PC-9 (cell line): ENCODE measurements at places on chromosomes 1 and 21. TPM values are rescaled to one million over a fixed set of nuclear protein-coding genes. Genes with fewer than 3 reads are reported as not detected.

Gene SLAMF6
- total RNA-seq, result not detected in 2 replicates

GRCh38 chr21:37358397-37358796 lies 8.2 kb upstream of the DYRK1A start:
- DNase-seq, result no peak

DNA sequence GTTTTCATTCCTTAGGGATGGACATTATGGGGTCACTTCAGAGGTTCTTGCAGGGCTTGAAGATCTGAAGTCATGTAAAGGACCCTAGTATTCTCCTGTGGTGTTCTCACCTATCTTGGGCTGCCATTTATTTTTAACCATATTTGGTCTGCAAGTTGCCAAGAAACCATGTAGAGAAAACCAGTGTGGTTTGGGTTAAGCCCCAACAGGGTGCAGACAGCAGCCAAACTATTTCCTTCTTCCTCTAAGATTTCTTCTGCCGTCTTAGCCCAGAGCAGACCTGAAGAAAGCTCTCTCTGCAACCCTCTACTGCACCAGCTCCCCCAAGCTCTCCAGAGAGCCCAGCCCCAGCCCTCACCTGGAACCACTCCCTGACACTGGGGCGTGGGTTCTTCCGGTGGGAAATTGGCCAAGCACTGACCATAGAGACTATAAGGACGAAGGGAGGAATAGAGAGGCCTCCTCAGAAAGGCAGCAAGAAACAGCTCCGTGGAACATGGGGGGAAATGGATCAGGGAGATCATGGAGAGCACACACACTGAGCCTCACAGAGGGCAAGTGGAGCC lies 136.6 kb downstream of the SYF2 start:
- no peak for DNase-seq

DNA sequence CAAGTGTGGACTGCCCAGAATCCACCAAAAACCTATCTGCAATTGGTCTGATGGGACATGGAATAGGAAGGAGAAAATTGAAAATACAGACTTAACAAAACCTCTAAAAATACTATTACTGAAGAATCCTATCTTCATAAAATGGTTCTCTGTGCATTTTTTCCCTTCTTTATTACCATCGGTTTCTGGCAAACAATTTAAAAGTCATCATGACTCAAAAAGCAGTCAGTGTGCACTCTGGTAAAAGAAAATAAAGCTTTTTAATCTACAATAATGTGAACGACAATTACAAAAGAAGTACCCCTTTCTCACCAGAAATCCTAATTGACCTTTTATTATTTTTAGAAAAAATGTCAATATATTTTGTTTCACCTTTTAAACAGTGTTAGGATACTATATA lies 186.3 kb downstream of the TPR start:
- DNase-seq, result no peak
